ENCODE measurements at places on chromosomes 4 and X.

DNA sequence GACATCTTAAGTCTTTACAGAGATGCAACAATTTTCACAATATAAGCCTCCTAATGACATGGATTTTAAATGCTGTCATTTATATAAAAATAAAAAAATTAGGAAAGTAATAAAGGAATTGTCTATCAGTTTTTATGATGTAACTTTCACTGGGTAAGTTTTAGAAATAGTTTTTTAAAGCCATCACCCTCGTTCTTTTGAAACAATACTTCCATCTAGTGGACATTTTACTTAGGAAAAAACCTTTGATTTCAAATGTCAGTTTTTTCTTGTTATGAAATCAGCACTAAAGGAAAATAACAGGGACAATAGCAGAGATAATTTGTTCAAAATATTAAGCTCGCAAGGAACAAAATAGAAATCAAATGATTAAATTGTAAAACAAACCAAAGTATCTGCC, 24.3 kb upstream of the NDNF start:
- DNase-seq = no peak

DNA sequence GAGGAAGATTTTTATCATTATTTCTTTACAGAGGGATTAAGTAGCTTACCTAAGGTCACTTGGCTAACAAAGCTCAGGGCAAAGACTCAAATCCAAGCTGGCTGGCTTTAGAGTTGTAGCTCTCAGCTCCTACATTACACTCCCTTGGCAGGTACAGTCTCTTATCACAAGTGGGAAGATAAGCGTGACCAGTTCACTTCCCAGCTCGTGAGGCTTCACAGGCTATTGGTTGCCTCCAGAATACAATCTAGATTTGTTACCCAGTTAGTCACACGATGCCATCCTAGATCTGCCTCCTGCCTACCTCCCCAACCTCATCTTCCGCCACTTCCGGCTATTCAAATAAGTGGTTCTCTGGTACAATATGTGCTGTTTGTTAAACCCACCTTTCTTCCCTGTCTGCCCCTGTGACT, 3.7 kb downstream of the MMRN1 start:
- no peak for DNase-seq

GRCh38 chr4:165384598-165384997, 5.8 kb downstream of the CPE start:
- DNase-seq = no peak

DNA sequence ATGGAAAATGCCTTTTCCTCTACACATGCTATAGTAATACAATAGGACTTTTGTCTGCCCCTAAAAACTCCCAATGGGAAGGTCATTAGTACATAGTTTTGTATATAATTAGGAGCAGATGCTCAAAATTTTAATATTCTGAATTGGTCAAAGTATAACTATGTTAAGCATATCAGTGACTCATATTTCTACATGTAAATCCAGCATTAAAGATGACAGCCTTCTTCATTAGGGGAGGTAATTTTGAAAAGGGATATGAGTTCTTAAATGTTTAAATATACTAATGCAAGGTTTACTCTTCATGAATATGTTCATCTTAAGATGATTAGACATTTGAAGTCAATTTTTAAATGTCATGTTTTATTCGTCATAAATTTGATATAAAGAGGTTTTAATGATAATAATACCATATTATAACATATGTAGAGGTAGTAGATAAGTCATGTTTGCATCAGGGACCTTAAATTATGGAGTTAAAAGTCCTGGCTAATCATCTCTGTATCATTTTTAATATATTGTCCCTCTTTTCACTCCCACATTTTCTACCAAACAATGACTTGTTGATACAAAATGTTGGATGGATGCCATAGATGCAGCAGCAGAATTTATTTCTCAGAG, 218.8 kb downstream of the STPG2 start:
- DNase-seq = no peak

DNA sequence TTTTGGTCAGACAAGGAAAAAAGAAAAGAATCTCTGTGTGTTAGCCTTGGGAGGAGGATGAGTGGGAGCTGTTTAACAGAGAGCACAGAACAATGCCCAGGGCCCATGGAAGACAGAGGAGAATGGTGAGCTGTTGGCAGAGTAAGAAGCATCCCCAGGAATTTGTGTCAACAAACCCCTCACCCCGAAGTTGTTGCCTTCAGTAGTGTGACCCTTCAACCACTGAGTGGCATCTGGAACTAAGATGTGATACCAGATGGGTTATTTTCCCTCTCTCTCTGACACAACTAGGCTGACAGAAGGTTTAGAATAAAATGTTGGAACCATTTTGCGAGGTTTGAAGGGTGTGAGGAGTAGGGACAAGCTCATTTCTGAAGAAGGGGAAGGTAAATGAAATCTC, 25.1 kb downstream of the IGSF1 start:
- DNase-seq = no peak

GRCh38 chr4:121421594-121421993, 40.8 kb upstream of the QRFPR start:
- DNase-seq = no peak

- no peak for DNase-seq
Measured at GRCh38 chrX:38154818-38155217, 65.9 kb downstream of the SRPX start.

- no peak for DNase-seq
Measured at GRCh38 chr4:76585272-76585671, 150.2 kb downstream of the SHROOM3 start.

GRCh38 chr4:84939113-84939512, 27.4 kb downstream of the WDFY3 start:
- no peak for DNase-seq

DNA sequence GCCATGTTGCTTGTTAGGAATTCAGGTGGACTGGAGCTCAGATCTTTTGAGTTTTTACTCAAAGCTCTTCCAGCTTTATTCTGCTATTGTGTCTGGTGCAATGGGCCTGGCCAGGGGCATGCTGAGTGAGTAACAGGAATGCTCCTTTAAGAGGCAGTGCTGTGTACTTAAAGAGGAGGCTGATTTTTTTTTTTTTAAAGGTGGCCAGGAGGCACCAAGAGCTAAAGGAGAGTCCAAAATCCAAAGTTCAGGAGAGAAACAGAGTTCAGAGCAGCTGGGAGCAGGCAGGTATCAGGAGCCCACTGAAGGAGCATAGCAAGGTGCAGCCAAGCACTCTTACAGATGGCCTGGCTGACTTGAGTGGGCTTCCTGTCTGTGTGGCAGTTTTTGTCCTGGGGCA, 178.7 kb downstream of the FMR1NB start:
- no peak for DNase-seq

- DNase-seq = no peak
Measured at GRCh38 chrX:26613956-26614355, 398.0 kb downstream of the MAGEB5 start.

DNA sequence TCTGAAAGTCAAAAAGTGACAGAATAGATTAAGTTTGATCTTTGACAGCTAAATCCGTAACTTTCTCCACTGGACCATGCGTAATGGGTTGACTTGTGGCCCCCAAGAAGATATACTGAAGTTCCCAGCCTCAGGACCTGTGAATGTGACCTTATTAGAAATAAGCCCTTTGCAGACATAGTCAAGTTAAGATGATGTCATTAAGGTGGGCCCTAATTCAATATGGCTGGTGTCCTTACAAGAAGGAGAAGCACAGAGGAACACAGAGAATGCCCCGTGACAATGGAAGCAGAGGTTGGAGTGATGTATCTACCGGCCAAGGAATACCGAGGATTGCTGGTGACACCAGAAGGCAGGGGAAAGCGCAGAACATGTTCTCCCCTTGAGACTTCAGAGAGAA, 14.4 kb downstream of the ENPP6 start:
- no peak for DNase-seq

DNA sequence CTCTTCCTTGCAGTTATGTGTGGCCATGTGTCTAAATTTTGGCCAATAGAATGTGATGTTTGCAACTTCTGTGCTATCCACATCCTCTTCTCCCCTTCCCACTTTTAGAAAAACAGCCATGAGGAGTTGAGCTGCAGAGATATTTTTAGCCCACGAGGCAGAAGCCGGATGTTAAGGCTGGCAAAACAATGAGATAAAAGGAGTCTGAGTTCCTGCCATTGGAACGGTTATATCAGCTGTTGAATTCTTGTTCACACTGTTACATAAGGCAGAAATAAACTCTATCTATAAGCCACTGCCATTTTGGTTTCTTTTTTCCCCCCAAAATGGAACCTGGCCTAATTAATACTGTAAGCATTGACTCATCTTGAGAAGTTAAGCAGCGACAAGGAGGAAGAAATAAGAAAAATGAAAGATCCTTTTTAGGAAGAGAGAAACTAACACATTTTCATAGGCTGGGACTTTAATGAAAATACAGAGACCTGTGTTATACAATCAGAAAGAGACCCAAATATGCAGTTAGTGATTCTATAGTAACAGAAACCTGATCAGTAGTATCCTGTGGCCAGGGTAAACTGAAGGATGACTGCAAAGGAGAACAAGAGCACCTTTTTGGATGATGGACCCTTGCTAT, 200.5 kb downstream of the INPP4B start:
- DNase-seq = no peak

DNA sequence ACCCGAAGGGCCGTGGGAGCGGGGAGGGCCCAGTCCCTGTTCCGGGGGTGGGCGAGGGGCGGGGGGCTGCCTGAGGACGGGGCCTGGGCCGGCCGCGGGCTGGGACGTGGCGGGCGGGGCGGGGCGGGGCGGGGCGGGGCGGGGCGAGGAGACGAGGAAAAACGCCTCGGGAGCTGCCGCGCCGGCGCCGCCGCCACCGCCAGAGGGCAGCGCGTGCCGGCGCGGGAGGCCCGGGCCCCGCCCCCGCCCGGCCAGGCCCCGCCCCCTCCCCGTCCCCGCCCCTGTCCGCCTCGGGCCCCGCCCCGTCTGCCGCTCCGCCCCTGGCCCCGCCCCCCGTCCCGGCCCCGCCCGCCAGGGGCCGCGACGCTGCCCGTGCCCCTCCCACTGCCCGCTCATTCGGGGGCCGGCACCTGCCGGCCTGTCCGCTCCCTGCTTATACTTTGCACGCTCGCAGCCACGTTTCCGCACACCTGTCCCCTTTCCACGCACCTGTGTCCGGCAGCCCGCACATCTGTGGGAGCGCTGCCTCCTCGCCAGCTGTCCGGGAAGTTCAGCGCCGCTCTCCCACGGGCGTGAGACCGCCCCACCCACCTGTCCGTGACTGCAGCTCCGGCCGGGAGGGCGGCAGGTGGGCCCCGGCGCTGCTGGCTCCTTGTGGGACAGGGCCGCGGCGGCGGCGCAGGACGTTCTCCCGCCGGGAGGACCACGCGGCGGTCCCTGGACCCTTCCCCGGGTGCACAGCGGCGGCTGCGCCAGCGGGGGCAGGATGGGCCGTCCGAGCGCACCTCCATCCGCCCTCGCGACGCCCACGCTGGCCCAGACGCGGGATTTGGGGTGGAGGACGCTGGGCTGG, 1.7 kb upstream of the FGFRL1 start:
- no peak for DNase-seq

DNA sequence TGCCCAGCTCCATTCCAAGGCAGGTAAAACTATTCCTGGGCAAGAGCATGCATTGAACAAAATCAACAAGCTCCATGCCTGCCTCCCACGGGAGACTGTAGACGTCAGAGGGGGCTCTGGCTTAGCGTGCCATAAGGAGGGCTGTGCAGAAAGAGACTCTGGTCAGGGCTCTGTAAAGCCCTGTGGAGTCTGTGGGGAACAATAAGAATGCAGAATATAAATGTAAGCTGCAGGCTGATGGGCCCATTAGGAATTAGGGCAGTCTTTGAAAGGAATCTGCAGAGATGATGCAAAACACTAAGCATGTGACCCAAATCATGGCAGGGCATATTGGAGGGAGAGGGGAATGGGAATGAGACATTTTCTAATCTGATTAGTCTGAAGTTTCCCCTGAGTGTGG, 170.3 kb downstream of the EFHC2 start:
- DNase-seq = no peak

GRCh38 chrX:77009691-77010090, 437.5 kb upstream of the FGF16 start:
- DNase-seq = no peak

DNA sequence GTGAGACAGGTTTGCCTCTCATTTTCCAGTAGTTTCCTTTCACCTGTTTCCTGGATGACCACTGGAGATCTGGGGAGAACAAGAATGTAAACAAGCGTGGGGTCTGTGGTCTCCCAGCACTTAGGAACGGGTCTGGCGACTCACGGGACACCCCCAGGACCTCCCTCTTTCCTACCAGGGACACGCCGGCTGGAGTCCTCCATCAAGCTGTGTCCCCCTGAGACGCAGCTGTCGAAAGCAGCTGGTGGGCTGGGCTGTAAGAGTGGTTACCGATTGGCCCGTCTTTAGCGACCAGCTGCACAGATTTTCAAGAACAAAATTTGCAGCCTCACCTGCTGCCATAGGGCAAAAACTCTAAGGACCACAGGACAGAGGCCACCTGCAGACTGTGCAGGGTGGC, 11.9 kb downstream of the LRPAP1 start:
- no peak for DNase-seq

DNA sequence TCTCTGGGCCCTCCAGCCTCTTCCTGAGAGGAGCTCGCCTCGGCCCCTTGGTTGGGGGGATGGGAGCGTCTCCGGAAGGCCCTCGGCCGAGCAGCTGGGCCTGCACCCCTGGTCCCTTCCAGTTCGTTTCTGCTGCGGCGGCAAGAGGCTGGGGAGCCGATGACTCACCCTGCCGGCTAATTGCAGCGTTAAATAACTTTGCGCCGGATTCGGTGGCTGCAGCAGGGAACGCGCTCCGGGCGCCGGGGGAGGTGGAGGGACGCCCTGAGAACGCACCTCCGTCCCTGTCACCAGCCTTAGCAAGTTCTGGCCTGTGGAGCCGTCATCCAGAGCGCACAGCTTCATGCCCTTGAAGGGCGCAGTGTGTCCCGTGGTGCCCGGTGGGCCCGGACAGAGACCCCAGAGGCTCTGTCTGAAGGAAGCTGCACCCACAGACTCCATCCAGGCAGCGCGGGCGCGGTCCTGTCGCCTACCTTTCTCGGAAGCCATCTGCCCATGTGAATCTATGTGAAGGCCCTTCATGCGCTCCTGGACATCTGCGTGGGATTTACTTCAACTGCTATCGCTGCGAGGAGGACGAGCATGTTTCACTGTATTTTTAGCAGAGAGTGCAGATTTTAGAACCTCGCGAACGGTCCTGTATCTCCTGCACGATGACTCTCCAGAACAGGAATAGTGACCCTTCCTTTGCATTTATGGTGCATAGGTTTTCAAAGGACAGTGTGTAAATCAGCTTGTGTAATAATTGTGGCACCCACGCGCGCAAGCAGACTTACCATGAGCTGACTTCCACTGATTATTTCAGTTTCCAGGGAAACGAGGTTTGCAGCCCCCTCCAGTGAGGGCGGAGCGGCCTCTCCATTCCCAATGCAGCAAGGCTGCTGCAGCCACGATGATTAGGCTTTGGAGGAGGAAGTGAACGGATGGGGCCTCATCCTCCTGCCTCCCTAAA, 1.7 kb upstream of the TMEM271 start:
- no peak for DNase-seq

GRCh38 chr4:168707205-168707604, 210.4 kb downstream of the PALLD start:
- DNase-seq = no peak

DNA sequence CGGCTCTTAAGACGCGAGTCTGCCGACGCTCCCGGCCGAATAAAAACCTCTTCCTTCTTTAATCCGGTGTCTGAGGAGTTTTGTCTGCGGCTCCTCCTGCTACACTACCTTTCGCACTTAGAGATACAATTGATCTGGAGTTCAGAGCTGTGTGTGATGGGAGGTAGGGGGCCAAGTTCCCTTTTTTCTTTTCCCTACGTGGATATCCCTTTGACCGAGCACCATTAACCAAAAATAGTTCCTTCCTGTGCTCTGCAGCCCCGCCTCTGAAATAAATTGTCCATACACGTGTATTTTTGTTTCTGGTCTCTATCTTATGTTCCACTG, 555 bp upstream of the PGM2 start:
- DNase-seq = no peak
